DND-41 (cell line): ENCODE measurements at places on chromosomes 7 and 10.

- no peak for DNase-seq
Observed at GRCh38 chr10:124724279-124725027, 19.7 kb downstream of the FAM53B start.

- DNase-seq = no peak
Observed at GRCh38 chr10:90417029-90417428, 440.8 kb downstream of the HTR7 start.

DNA sequence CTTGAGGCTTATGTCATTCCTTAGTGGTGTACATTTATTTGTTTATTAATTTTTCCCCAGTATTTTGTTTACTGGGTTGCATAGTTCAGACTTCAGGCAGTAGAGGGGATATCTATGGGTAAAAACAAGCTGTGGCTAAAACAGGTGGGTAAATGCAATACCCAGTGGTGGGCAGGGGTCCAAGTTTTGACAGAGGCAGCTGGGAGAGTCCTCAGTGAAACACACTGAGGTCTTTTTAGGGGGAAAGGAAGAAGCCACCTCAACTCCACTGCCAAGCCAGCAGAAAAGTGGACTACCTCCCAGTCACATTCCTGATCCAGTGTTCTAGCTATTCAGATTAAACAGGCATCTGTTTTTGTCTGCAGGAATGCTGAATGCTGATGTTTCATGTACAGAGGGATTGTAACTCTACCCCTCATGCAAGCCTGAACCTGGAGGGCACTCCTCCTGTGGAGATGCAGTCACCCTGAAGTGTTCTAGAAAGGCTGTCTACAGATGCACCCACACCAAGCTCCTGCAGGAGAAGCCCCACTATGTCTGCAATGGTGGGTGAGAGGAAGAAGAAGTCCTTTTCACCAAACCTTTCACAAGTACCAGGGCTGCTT is 757.8 kb downstream of the INHBA start:
- no peak for DNase-seq

- no peak for DNase-seq
Observed at GRCh38 chr7:77426521-77427051, 10.4 kb upstream of the GSAP start.

DNA sequence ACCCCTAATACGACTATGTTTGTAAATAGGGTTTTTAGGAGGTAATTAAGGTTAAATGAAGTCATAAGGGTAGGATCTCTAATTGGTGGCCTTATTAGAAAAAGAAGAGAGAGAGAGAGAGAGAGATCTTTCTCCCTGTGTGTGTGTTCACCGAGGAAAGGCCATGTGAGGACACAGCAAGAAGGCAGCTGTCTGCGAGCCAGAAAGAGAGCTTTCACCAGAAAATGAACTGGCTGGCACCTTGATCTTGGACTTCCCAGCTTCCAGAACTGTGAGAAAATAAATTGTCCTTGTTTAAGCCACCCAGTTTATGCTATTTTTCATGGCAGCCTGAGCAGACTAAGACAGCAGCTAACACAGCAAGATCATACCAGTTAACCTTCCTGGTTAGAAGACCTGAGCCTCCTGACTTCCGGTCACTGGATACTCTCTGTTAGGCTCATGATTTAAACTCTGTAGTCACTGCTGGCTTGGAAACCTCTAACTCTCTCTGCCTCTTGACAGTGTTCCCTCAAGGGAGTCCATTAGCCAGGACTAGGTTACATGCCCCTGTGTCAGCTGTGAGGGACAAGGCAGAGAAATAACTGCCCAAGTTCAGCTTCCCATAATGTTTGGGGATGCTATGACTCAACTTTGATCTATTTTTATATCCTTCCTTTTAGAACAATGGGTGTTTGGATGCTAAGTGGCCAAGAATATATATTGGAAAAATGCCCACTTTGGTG is 102.3 kb downstream of the DYNC1I1 start:
- DNase-seq = no peak

DNA sequence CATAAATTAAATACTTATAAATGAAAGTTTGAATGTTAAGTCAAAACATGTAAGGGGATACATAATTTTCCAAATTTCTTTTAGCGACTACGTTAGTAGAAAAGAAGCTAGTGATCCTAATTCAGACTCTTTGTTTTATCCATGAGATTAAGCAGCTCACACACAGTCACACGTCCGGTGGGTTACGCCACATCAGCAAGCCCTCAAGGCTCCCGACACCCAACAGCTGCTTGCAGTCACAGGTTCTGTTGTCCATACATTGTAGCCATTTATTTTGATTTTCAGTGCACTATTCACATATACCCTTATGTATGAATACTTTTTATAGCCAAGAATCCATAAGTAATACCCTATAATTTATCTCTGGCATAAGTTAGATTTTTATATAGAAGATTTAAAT is 39.5 kb downstream of the XRCC2 start:
- no peak for DNase-seq

- DNase-seq = no peak
Observed at GRCh38 chr7:16960337-16960965, 78.7 kb upstream of the AGR3 start.

DNA sequence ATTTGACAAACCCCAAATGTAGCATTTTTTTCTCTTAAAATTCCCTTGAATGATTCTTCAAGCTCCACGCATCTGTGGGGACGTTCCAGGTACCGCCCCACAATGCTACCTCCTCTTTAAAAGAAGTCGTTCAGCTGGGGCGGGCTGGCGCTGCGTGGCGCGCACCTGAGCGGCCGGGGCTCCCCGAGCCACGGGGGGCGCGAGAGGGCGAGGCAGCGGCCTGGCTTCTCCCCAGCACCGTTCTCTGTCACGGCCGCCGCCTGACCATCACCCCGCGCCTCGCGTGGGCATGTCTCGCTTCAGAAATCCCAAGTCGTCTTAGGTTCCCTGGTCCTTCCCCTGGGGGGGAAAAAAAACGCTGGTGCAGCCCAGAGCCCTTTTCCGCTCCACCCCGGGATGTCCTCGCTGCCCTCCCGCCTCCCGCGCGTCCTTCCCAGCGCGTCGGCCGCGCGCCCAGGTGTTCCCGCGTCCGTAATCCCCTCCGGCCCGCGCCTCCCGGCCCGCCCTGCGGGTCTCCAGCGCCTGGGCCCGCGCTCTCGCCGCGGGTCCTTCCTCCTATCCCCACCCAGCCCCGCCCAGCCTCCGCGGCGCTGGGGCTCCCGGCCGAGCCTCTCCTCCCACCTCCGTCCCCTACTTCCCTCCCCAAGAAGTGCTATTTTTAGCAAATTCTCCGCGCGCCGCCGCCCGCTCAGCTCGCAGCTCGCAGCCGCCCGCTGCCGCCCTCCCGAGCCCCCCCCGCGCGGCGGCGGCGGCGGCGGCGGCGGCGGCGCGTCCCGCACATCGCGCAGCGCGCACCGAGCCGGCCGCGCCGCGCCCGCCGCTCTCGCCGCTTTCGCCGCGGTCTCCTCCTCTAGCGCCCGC is 58.7 kb upstream of the PRPS1L1 start:
- DNase-seq = no peak

GRCh38 chr7:54843841-54844355 is 84.9 kb upstream of the SEC61G start:
- DNase-seq = no peak

GRCh38 chr7:151754142-151754590 is 122.7 kb downstream of the PRKAG2 start:
- peak; percentile 39 for DNase-seq

DNA sequence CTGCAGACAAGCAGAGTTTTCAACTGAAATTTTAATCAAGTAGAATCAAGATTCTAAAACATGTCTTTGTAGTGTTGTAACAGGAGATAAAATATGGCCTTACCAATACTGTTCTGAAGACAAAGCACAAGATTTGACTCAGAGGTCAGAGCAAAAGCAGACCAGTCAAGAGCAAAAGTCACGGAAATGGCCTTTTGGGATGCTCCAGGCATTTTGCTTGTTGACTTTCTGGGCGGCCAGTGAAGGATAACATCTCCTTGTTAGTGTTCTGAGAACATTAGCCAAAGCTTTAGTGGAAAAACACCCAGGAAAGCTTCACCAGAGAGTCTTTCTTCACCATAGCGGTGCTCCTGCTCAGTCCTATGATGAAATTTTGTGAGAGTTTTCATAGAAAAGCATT is 590.6 kb downstream of the ARL4A start:
- no peak for DNase-seq

DNA sequence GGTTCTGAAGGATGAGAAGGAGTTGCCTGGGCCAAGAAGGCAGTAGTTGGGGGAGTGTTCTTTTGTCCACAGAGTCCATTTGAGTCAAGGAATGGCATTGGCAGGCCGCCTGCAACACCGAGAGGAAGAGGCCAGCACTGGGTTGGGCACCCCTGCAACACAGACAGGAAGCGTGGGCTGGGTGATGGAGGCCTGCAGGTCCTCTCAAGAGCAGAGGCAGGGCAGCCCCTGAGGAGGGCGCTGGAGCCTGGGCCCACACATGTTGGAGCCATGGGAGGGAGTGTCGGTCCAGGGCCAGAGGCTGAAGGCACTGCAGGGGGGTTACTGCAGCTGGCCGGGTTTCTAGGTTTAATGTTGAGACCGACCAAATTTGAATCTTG is 137.3 kb downstream of the PTPN20 start:
- no peak for DNase-seq

GRCh38 chr7:138257459-138258196 is 181.4 kb downstream of the AKR1D1 start:
- no peak for DNase-seq

GRCh38 chr7:22858640-22859561 is 36.3 kb upstream of the TOMM7 start:
- no peak for DNase-seq

GRCh38 chr7:100472854-100473499 is 6.0 kb downstream of the TSC22D4 start:
- no peak for DNase-seq

- DNase-seq = peak; percentile 75
Observed at GRCh38 chr10:9209105-9209798, 1154.8 kb downstream of the GATA3 start.

DNA sequence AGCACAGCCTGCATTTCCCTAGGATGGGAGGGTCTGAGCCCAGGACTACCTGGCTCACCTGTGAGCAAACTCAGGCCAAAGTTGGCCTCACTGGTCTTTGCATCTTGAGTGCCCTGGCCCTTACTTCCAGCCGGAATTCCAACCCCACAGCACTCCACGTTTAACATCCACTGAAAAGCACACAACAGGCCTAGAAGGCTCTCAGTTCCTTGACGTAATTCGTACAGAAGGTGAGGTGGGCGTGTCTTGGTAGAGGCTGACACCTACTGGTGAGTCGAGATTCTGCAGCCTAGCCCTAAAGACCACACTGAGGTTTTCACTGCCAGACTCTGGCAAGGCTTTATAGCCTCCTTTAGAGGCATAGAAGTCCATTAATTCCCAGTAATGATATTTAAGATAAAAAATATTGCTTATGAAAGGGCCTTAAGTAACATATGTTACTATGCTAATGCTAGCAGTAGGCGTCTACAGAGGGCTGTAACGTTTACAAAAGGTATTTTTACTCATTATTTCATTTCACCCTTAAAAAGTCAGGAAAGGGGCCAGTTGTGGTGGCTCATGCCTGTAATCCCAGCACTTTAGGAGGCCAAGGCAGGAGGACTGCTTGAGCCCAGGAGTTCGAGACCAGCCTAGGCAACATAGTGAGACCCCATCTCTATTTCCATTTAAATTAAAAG is 95.8 kb downstream of the HIP1 start:
- DNase-seq = peak; percentile 79

- DNase-seq = no peak
Observed at GRCh38 chr10:87504307-87504639, 420 bp upstream of the MINPP1 start.

DNA sequence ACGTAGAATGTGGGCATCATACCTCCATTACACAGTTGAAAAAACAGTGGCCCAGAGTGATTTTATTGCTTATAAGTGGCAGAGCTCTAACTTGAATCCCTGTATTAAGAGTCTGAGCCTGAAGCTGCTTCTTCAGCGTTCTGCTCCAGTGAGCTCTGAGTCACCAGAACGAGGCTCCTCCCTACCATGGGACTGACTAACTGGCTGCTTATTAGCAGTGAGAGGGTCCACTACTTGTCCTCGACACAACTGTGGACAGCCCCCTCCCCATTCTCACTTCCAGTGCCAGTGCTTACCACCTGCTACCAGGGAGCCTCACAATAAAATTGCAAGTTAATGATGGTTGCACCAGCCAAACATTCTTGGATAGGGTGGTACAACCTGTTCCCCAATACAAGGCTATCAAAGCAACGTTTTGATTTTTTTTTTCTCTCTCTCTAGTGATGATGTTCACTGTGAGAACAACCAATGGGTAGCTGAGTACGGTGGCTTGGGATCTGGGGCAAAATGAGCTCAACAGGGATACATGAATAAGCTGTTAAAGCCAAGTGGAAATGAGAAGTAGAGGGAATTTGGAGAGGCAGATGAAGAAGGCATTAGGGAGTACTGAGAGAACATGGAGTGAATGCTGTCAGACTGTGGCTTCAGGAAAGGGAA is 2.7 kb upstream of the NRG3 start:
- DNase-seq = no peak

DNA sequence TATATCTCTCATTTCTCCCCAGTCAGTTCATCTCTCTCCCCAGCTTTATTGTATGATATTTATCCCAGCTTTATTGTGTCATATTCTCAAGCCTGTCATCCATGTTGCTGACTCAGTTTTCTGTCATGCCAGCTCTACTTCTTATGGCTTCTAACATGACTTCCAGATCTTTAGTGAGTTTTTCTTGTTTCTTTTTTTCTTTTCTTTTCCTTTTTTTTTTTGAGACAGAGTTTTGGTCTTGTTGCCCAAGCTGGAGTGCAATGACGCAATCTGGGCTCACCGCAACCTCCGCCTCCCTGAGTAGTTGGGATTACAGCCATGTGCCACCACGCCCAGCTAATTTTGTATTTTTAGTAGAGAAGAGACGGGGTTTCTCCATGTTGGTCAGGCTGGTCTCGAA is 28.7 kb upstream of the CALU start:
- no peak for DNase-seq

DNA sequence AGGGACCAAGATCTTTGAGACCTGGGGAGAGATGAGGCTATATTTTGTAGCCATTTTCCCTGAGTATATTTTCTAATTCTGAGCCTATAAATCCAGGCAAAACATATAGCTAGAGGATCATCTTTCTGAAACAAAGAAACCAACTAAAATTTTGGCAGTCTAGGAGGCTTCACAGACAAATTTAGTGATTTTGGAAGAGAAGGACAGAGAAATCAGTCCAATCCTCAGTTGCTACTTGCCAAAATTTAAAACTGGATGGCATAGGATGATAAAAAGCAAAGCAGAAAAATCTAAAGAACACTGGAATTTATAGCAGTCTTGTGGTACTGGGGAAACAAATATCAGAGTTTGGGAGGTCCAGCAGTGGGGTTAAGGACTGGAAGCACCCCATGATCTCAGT is 43.4 kb upstream of the POM121L12 start:
- DNase-seq = no peak

- DNase-seq = no peak
Observed at GRCh38 chr10:15784662-15785300, 65.1 kb upstream of the ITGA8 start.

- no peak for DNase-seq
Observed at GRCh38 chr10:63431962-63432797, 33.6 kb downstream of the JMJD1C start.

DNA sequence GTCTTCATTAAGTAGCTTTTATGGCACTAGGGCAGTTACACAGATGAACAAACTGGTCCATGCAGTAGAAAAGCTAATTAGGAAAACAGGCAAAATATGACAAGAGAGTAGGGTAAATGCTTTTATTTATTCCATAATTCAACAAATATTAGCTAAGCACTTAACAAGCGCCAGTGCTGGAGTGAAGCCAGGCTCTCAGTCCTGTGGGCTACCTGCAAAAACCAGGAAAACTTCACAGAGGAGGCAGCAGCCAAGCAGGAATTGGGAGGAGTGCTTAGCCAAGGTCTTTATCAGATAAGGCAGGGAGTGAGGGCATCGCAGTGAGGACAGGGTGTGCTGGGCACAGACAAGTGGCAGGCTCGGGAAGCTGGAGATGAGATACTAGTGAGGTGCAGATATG is 4.9 kb upstream of the KAT6B start:
- no peak for DNase-seq
